ENCODE measurements at places on chromosomes 6 and 20. TPM values are rescaled to one million over a fixed set of nuclear protein-coding genes. Genes with fewer than 3 reads are reported as not detected.

DNA sequence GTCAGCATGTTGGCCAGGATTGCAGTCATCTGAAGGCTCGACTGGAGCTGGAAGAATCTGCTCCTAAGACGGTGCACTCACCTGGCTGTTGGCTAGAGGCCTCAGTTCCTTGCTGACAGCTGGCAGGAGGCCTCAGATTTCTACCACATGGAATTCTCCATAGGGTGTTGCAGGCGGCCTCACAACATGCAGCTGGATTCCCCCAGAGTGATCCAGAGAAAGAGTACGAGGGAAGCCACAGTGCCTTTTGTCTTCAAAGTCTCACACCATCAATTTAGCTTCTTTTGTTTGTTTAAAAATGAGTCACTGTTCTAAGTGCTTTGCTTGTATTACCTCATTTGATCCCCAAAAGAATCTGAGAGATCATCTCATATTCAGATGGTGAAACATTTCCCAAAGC lies 65.5 kb upstream of the FYN start:
- H3K36me3 ChIP-seq, result no peaks in the 10 kb centered on the region
- no peaks in the 10 kb centered on the region for H3K27me3 ChIP-seq
- H3K4me3 ChIP-seq, result no peak overlapping the region

GRCh38 chr6:114049367-114049966 lies 78.5 kb upstream of the HDAC2 start:
- H3K27me3 ChIP-seq, result no peaks in the 10 kb centered on the region
- no peak overlapping the region for H3K4me3 ChIP-seq
- no peak for DNase-seq
- H3K27ac ChIP-seq, result no peak overlapping the region
- H3K36me3 ChIP-seq, result no peaks in the 10 kb centered on the region

DNA sequence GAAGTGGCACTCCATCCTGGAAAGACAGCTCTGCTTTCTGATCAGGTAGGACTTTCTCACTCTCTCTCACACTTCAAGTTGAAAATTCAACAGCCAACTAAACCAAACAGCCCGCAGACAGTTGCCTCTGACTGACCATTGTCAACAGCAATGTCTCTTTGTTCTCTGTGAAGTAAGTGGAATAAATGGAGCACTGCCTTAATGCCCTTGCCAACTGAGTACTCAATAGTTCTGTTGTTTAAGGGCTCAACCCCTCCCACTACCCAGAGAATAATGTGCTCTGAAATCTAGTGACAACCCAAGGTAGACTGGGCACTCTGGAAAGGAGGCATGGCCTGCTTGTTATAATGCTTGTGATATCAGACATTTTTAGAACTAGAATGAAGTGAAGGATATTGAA lies 16.8 kb upstream of the BCLAF1 start:
- H3K36me3 ChIP-seq, result no peaks in the 10 kb centered on the region
- no peak for DNase-seq
- peaks cover 23% of the 10 kb centered on the region for H3K27me3 ChIP-seq
- no peaks in the 10 kb centered on the region for H3K4me1 ChIP-seq
- no peak overlapping the region for H3K4me3 ChIP-seq
- no peak overlapping the region for H3K27ac ChIP-seq

- no peaks in the 10 kb centered on the region for H3K4me1 ChIP-seq
- no peaks in the 10 kb centered on the region for H3K36me3 ChIP-seq
- H3K27me3 ChIP-seq, result no peaks in the 10 kb centered on the region
Measured at GRCh38 chr6:147904416-147904815, 395.9 kb downstream of the SAMD5 start.

DNA sequence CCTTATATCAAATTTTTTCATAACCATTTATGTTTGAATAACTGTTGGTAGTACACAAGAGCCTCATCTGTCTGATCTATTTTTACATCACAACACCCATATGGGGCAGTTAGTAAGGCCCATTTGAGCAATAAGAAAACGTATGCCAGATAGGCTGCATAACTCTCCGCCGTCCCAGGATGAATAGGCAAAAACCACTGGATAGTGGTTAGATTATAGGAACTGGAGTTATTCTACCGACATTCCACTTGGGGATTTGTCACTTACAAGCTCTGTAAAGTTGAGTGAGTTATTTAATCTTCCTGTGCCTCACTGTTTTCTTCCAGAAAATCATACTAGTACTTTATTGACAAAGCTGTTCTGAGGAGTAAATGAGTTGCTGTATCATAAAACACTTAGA lies 881.9 kb downstream of the QKI start:
- H3K36me3 ChIP-seq, result no peaks in the 10 kb centered on the region
- no peaks in the 10 kb centered on the region for H3K27me3 ChIP-seq
- H3K4me1 ChIP-seq, result no peaks in the 10 kb centered on the region

GRCh38 chr6:143634486-143634885 lies 43.3 kb upstream of the PHACTR2 start:
- H3K27me3 ChIP-seq, result no peaks in the 10 kb centered on the region
- DNase-seq, result no peak
- no peak overlapping the region for H3K27ac ChIP-seq
- H3K4me3 ChIP-seq, result no peak overlapping the region

DNA sequence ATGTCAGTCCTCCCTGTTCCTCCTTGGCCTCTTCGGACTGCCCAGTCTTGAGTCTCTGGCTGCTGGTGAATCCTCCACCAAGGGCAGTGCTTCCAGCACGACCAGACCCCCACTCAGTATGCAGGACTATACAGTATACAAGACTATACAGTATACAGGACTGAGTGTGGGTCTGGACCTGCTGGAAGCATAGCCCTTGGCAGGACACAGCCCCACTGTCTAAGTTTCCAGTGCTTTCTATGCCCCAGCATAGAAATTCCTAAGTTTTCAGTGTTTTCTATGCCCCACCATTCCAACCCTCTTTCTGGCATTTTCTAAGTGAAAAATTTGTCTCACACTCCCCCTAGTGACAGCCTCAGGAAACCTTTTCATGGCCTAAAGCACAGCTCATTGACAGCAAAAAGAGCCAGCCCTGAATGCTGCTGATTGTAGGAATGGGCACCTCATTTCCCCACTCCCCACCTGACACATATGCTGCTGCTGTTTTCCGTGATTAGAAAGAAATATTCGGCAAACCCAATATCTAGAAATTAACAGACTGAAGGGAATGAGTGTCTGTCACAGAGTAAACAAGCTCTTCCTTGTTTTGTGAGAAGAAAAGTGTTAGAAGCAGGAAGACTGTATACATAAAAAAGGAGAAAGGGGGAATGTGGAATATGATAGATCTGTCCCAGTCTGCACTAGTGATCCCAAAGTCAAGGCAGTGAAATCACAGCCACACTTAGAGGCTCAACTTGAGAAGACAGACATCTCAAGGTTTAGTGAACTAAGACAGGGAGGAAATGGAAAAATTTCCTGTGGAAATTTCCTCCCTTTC lies 206.9 kb downstream of the IBTK start:
- H3K36me3 ChIP-seq, result no peaks in the 10 kb centered on the region
- no peaks in the 10 kb centered on the region for H3K4me1 ChIP-seq
- no peak for DNase-seq
- H3K4me3 ChIP-seq, result no peak overlapping the region
- H3K27me3 ChIP-seq, result no peaks in the 10 kb centered on the region

- H3K36me3 ChIP-seq, result no peaks in the 10 kb centered on the region
- no peak overlapping the region for H3K4me3 ChIP-seq
- no peak for DNase-seq
- no peaks in the 10 kb centered on the region for H3K4me1 ChIP-seq
Measured at GRCh38 chr20:64139199-64140060, 24.8 kb upstream of the MYT1 start.

- H3K4me1 ChIP-seq, result no peaks in the 10 kb centered on the region
- DNase-seq, result no peak
- H3K27me3 ChIP-seq, result no peaks in the 10 kb centered on the region
Measured at GRCh38 chr6:25318589-25318988, 39.4 kb downstream of the CARMIL1 start.

DNA sequence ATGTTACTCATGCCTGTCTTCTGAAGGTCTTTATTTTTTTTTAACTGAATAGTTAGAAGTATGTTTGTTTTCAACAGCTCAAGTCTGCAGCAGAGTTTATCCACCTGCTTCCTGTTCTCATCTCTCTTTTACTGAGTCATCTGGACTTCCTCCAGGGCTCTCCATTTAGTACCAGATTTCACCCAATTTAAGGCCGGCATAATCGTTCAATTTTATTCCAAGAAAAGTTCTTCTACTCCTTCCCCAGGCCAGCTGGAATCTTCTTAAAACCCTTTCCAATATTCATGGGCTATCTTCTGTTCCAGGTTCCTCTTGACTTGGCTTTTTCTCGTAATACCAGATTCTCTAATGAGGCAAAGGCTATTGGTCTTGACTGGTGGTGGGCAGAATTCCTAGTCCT lies 79.0 kb upstream of the LAMA2 start:
- H3K4me1 ChIP-seq, result no peaks in the 10 kb centered on the region
- H3K27me3 ChIP-seq, result no peaks in the 10 kb centered on the region
- no peak for DNase-seq
- H3K4me3 ChIP-seq, result no peak overlapping the region
- H3K27ac ChIP-seq, result no peak overlapping the region

DNA sequence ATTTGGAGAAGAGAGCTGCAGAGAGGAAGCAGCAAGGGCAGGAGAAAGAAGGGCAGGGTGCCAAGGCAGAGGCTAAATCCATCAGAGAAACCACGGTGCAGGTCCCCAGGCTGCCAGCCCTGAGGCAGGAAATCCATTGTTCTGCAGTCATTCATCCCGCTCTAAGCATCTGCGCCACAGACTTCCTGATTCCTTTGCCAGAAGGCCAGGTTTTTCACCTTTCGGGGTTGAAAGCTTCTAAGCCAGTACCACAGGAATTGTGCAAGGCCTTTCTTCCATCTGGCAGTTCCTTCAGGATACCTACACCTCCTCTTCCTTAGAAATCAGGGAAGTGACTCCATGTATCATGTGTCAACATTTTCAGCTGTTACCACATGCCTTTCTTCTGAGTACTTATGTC lies 45.6 kb downstream of the ADGRF5 start:
- H3K27me3 ChIP-seq, result peaks cover 2% of the 10 kb centered on the region
- no peaks in the 10 kb centered on the region for H3K36me3 ChIP-seq
- no peak for DNase-seq
- no peak overlapping the region for H3K4me3 ChIP-seq
- no peak overlapping the region for H3K27ac ChIP-seq

DNA sequence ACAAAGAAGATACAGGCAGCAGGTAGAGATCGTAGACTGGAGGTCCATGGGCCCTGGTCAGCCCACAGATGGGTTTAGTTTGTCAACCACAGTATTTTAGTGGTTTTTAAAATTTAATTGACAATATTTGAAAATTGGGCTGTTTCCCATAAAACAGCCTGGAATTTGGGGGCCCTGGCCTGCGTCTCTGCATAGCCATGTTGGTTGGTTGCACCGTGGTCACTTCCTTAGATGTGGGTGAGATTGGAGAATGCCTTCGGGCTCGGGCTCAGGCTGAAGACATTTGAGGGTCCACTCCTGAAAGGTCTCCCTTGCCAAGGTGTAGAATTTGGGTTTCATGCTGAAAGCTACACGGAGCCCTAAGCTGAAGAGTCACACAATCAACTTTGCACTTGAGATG lies 7.7 kb downstream of the DUSP22 start:
- H3K27me3 ChIP-seq, result no peaks in the 10 kb centered on the region
- no peak for DNase-seq
- no peak overlapping the region for H3K27ac ChIP-seq
- no peak overlapping the region for H3K4me3 ChIP-seq
- no peaks in the 10 kb centered on the region for H3K36me3 ChIP-seq

- DNase-seq, result no peak
- no peaks in the 10 kb centered on the region for H3K4me1 ChIP-seq
- H3K27me3 ChIP-seq, result peaks cover 2% of the 10 kb centered on the region
Measured at GRCh38 chr6:151341476-151342195, 49.7 kb downstream of the ZBTB2 start.

DNA sequence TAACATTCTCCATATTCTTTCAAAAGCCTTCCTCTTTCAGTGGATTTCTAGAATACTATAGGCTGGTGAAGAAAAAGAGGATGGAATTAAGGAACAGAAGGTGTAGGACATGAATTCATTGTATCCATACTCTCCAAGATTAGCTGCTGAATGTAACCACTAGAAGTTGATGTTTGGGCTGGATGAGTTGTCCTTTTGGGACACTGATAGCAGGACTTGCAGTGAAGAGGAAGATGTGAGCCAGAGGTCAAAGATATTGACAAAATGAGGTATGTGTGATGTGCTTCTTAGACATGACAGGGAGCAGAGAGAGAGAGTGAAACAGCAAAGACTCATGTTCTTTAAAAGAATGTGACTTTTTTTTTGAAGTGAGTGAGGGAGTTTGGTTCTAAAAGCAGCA lies 134.3 kb upstream of the MAN1A1 start:
- H3K36me3 ChIP-seq, result peaks cover 11% of the 10 kb centered on the region
- H3K4me3 ChIP-seq, result no peak overlapping the region
- H3K4me1 ChIP-seq, result peaks cover 1% of the 10 kb centered on the region
- DNase-seq, result no peak

GRCh38 chr6:57247603-57248002 lies 25.5 kb upstream of the RAB23 start:
- H3K36me3 ChIP-seq, result no peaks in the 10 kb centered on the region
- H3K27ac ChIP-seq, result no peak overlapping the region
- peaks cover 4% of the 10 kb centered on the region for H3K4me1 ChIP-seq
- no peaks in the 10 kb centered on the region for H3K27me3 ChIP-seq

GRCh38 chr6:36947570-36948351 lies 6.8 kb upstream of the PI16 start:
- H3K4me3 ChIP-seq, result no peak overlapping the region
- DNase-seq, result no peak
- H3K27me3 ChIP-seq, result peaks cover 16% of the 10 kb centered on the region
- H3K36me3 ChIP-seq, result no peaks in the 10 kb centered on the region

- H3K36me3 ChIP-seq, result no peaks in the 10 kb centered on the region
- peaks cover 2% of the 10 kb centered on the region for H3K4me1 ChIP-seq
- no peak overlapping the region for H3K4me3 ChIP-seq
- no peak for DNase-seq
- no peak overlapping the region for H3K27ac ChIP-seq
- H3K27me3 ChIP-seq, result peaks cover 10% of the 10 kb centered on the region
Measured at GRCh38 chr20:50272030-50272723, 81.5 kb downstream of the CEBPB start.

Gene MOG
- total RNA-seq, result not detected

Gene ADGRF5
- total RNA-seq, result not detected

Gene ATG5
- 34.7 TPM for total RNA-seq

Gene PTCRA
- not detected for total RNA-seq

Gene C6orf52
- total RNA-seq, result 1.7 TPM

Gene RIPPLY2
- not detected for total RNA-seq

Gene NRSN1
- not detected for total RNA-seq

Gene TP53TG5
- not detected for total RNA-seq

Gene TSBP1
- not detected for total RNA-seq
